ENCODE measurements at places on chromosomes 1 and 21.

- DNase-seq = no peak
Observed at GRCh38 chr1:89286549-89287180, 14.0 kb upstream of the GBP5 start.

- no peak for DNase-seq
Observed at GRCh38 chr1:94721240-94721639, 98.9 kb upstream of the SLC44A3 start.

GRCh38 chr1:166918088-166918955 is 42.3 kb upstream of the TADA1 start:
- DNase-seq = no peak

DNA sequence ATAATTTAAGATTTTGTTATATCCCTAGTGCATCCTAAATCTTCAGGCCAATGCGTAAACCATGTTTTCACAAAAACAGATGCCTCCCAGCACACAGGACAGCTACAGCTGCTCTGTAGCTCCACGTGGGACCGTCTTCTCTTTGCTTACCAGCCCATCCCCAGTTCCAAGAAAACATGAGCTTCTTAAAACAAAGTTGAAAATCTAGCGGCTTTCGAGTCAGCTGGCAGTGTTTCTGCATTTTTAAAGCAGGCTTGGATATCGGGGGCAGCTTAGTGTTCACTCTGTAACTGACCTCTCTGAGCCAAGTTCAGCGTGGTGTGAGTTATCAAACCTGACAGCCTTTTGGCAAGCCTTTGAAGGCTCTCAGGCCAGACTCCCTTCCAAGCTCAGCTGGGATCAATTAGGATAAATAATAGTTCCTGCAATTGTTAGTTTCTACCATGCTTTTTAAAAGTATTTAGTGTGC is 881.5 kb downstream of the LTN1 start:
- no peak for DNase-seq

- DNase-seq = no peak
Observed at GRCh38 chr1:201077736-201078135, 34.5 kb downstream of the CACNA1S start.

GRCh38 chr1:224582041-224582440 is 34.1 kb upstream of the CNIH3 start:
- DNase-seq = no peak

DNA sequence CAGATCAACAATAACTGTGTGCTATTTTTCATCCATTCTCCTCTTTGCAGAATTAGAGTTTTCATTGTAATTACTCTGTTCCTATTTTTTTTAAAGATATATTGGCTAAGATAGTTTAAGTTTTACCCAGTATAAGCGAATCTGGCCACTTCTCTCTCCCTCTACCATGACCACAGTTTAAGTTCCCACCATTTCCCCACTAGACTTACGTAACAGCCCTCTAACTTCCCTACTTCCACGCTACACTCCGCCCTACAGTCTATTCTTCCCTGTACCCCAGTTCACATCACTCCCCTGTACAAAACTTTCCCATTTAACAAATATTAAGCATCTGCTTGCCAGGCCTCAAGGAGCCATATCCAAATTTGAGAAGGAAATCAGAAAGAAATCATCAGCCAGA is 16.5 kb downstream of the CTSK start:
- no peak for DNase-seq

DNA sequence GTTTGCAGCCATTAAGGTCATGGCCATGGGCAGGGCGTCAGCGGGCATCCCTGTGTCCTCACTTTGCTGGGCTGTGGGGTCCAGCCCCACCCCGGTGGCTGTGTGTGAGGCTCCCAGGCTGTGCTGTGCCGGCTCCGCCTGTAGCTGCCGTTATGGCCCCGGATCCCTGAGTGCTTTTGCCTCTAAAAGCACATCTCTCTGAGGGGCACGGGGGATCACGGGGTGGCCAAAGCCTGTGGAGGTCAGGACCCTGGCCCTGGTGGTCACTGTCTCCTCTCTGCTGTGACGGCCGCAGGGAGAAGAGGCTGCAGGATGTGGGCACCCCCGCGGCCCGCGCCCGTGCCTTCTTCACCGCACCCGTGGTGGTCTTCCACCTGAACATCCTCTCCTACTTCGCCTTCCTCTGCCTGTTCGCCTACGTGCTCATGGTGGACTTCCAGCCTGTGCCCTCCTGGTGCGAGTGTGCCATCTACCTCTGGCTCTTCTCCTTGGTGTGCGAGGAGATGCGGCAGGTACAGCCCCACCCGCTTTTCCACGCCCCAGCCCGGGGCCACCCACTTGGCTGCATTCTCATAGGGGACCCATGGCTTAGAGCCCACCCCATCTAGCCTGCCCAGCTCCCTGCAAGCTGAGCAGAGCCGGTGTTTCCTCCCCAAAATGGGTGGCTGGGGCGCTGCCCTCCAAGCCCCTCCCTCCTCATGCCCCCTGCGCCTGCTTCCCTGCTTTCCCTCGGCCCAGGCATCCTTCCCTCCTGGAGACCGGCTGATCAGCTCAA is 48.2 kb downstream of the TRPM2 start:
- no peak for DNase-seq

GRCh38 chr21:34737115-34737514 is 68.3 kb downstream of the CLIC6 start:
- no peak for DNase-seq

GRCh38 chr21:45361033-45361997 is 43.6 kb upstream of the COL18A1 start:
- no peak for DNase-seq

GRCh38 chr1:115469703-115470476 is 131.8 kb upstream of the NGF start:
- no peak for DNase-seq

GRCh38 chr1:64956010-64956640 is 10.2 kb downstream of the JAK1 start:
- DNase-seq = no peak

DNA sequence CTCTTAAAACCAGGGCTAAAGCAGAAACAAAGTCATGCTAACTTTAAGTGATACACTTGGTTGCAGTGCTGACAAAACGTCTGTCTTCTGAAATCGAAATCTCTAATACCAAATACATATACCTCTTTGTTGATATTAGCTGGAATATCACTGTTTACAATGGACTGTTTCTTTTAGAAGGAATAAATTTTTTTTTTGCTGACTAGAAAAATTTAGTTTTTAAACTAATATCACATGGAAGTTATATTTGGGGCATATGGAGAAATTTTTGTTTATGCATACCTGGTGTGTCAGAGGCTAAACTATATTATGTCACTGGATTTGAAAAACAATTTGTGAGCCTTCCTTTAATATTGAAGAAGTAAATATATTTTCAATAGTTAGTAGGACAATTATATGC is 39.1 kb downstream of the USP25 start:
- DNase-seq = no peak

GRCh38 chr1:9849691-9850441 is 26.1 kb upstream of the CLSTN1 start:
- no peak for DNase-seq

- DNase-seq = no peak
Observed at GRCh38 chr1:171141688-171142415, 43.2 kb upstream of the FMO2 start.

GRCh38 chr1:153615406-153615805 is 719 bp downstream of the S100A14 start:
- DNase-seq = no peak

DNA sequence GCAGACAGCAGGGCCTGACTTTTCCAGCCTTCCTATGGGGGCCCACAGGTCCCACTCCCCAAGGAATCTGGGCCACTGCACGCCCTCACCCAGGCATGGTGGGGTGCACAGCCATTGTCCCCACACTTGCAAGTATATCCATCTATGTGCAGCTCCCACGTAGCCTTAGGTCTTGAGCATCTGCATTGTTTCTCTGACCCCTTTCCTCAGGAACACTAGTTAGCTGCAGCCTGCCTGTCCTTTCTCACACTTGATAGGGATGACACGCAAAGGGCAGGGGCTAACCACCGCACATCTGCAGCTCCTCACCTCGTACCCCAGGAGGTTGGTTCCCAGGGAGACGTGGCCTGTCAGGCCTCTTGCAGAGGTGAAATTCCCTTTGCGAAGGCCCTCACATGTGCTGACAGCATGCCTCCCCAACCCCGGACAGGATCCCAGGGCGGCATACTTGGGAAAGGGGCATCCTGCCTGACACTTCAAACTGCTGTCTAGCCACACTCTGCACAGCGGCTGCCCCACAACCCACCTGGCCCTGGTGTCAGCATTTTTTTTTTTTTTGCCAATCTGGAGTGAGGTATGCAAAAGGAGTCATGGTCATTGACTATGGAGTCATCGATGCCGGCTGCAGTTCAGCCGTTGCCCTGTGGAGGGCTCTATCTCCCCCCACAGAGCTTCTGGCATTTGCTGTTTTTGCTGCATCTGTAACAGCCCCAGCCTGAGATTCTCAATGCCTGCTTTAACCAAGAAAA is 5.0 kb downstream of the JMJD4 start:
- peak; percentile 67 for DNase-seq

DNA sequence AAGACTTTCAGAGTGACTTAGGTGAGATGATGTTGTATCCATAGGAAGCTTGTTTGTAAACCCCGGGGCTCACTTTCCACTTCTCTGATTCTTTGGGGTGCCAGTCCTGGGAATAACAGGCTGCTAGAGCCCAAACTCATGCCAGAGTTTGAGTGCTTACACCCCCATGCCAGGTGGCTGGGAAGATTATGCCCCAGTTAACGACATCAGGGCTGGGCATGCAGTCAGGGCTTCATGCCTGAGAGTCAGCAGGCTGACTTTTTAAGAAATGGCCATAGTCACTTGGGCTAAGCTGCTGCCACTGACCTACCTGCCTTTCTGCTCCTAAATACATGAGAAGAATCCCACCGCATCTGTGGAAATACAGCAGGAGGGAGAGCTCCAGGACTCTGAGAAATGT is 425.6 kb upstream of the VAMP3 start:
- no peak for DNase-seq

GRCh38 chr1:94072840-94073522 is 48.0 kb downstream of the ABCA4 start:
- no peak for DNase-seq

DNA sequence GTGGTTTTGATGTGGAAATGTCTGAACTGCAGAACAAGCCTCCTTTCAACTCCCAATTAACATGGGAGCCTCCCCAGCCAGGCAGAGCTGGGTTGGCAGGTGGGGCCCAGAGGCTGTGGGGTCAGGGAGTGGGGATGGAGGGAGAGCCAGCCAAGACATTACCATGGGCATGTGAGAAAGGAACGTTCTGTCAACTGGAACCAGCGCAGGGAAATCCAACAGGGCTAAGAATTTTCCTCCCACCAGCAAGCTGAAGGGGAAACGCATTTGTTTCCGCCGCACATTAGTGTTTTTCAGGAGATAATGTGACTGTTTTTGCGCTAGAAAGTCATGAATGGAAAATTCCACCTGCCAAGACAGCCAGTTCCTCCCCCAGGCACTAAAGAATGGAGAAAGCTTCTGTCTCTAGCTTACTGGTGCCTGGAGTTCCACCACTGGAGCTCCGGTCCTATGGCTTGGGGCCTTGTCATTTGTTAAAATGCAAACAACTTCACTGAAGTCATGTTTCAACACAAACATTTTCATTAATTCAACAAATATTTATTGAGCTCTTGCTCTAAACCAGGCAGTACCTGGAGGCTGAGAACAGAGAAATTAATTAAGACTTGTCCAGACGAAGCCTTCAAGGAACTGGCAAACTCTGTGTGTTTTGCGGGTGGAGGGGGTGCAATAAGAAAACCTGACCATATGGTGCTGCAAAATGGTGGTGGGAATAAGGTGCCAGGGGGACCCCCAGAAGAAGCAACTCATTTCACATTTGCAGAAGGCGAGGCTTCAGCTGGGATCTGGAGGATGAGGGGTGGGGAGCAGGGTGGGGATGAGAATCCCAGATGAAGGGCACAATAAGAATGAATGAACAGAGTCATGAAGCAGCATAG is 305.1 kb downstream of the MATN1 start:
- no peak for DNase-seq

DNA sequence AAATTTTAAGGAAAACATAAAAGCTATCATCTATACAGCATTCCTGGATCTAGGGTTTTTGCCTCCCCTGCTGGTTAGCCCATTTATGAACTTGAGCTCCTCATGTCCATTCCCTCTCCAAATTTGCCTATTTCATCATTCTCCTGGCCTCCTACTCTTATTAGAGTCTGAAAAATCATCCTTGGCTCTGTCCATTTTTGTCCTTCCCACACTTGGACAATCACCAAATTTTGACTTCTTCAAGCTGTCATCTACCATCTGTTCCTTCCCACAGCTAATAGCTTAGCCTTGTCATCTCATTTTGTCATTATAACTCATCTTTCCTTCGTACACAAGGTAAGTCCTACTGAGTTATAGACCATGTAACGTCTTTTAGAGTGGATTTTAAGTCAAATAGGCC is 2.2 kb upstream of the HENMT1 start:
- DNase-seq = peak; percentile 60

- DNase-seq = no peak
Observed at GRCh38 chr1:240687820-240688219, 75.9 kb upstream of the GREM2 start.

- no peak for DNase-seq
Observed at GRCh38 chr1:118494998-118495397, 310.0 kb upstream of the SPAG17 start.

GRCh38 chr1:32256473-32257226 is 5.6 kb downstream of the LCK start:
- DNase-seq = no peak

GRCh38 chr1:157626099-157626498 is 28.2 kb upstream of the FCRL4 start:
- DNase-seq = no peak

GRCh38 chr1:241637604-241638003 is 2.6 kb downstream of the CHML start:
- no peak for DNase-seq

DNA sequence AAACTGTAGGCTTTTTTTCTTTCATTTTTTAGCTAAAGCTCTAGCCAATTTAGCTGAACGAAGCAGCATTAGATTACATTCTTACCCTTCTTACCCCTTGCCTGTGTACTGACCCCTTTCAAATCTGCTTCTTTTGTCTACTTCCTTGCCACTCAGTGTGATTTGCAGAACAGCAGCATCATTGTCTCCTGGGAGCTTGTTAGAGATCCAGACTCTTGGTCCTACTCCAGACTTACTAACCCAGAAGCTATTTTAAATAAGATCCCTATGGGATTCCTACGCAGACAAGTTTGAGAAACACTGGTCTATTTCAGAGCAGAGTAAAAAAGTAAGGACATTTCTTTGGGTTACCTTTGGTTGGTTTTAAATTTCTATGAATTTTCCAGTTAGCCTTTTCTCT is 13.8 kb downstream of the LRRC39 start:
- DNase-seq = no peak

DNA sequence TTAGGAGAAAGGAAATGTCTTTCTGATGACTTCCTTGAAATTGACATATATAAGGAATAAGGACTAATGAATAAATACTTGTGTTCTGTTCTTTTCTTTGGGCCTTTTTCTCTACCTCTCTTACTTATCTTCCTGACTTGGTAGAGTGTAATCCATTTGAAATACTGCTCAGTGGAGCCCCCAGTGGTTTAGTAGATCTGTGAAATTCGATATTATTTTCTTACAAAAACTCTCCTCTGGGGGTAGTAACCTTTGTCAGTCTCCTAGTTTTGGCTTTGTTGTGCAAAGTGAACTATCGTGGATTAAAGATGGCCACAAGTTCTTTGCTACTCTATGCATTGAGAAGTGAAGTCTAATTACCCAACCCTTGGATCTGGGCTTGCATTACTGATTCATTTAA is 48.8 kb downstream of the DUSP10 start:
- DNase-seq = no peak
